ENCODE measurements at places on chromosomes 4 and X.

DNA sequence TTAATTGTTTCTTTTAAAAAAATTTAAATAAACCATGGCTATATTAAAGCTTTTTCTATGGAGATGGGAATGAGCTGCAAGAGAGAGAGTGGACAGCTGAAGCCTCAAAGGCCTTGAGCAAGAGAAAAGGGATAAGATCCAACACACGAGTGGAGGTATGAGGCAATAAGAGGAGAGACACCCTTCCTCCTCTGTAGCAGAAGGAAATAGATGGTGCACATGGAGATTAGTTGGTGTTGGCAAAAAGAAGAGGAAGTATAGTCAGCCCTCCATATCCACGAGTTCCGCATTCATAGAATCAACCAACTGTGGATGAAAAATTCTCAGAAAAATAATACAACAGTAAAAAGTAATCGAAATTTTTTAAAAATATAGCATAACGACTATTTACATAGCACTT, 3.2 kb downstream of the CXorf38 start:
- no peak for DNase-seq

DNA sequence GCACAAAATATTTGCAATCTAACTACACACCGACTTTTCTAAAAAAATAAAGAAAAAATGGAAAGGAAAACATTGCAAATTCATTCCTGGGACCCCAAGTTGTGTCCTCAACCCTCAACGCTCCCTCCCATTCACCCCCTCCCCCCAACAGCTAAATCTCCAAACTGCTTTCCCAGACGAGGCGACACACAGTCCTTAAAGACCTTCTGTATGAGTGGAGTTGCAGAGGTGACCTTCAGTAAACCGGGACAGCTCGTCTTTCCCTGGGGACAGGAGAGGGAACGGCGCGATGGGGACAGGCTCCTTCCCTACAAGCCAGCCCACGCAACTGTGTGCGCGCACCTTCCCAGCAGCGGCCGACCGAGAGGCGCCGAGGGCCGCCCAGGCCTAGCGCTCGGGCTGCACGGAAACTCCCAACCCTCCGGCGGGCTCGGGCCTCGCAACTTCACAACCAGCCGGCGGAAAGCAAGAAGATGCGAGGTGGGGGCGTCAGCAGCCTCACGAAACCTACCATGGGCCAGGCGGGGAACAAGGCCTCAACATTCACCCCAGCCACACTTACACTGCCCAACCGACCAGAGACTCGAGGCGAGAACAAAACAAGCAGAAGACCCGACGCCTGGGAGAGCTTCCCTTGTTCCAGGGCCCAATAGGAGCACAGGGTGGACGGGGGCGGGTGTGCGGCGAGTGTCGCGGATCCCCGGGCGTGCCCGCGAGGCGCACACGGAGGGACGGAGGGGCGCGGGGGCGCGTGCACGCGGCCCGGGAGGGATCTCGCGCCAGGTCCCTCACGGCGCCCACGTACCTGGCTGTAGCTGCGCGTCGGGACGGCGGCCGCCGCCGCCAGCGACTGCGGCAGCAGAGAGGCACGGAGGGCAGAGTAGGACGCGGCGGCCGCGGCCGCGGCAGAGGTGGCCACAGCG, 763 bp downstream of the GRSF1 start:
- peak; percentile 26 for DNase-seq

- DNase-seq, result no peak
These were observed 3.6 kb downstream of the ADGRA3 start for GRCh38 chr4:22512306-22512705.

- DNase-seq, result no peak
These were observed 96.8 kb upstream of the CXXC4 start for GRCh38 chr4:104591510-104591911.

GRCh38 chr4:188432328-188432727, 293.1 kb downstream of the TRIML1 start:
- DNase-seq, result no peak

DNA sequence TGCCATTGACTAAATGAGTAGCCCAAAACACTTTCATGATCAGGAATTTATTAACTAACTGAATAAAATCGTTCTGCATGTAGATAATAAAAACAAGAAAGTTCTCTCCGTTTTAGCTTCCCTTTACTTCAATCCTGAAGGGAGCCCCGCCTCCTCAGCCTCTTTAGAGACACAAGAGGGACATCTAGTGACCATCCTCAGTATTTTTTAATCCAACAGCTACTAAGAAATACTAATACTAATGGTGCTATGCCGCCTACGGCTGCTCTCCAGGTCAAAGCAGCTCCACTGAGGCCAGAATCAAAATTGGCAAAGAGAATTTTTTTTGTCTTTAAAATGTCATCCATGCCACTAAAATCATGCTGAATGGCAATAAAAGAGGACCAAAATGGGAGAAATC, 3.2 kb upstream of the PCDH19 start:
- no peak for DNase-seq

GRCh38 chr4:75845992-75846391, 56.3 kb downstream of the PPEF2 start:
- no peak for DNase-seq

- DNase-seq, result no peak
These were observed 5.7 kb upstream of the JADE1 start for GRCh38 chr4:128803783-128804182.

- DNase-seq, result no peak
These were observed 108.7 kb downstream of the CORIN start for GRCh38 chr4:47729131-47729680.

DNA sequence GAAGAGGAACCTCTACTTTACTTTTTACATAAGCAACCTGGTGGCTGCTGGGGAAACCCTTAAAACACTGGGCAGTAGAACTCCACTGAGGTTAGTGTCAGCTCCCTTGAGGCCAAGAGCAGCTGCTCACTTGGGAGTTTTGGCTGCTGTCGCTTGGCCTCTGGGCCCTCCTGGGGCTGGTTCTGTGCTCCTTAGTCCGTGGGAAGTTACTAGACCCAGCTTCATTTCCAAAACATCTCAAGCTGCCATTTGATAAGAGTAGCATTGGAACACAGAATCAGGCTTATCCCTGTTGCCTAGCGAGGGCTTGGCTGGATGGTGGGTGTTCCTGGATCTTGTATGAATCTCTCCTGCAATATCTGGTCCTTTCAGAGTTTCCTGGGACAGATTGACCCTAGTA, 26.1 kb downstream of the RNF4 start:
- DNase-seq, result no peak

DNA sequence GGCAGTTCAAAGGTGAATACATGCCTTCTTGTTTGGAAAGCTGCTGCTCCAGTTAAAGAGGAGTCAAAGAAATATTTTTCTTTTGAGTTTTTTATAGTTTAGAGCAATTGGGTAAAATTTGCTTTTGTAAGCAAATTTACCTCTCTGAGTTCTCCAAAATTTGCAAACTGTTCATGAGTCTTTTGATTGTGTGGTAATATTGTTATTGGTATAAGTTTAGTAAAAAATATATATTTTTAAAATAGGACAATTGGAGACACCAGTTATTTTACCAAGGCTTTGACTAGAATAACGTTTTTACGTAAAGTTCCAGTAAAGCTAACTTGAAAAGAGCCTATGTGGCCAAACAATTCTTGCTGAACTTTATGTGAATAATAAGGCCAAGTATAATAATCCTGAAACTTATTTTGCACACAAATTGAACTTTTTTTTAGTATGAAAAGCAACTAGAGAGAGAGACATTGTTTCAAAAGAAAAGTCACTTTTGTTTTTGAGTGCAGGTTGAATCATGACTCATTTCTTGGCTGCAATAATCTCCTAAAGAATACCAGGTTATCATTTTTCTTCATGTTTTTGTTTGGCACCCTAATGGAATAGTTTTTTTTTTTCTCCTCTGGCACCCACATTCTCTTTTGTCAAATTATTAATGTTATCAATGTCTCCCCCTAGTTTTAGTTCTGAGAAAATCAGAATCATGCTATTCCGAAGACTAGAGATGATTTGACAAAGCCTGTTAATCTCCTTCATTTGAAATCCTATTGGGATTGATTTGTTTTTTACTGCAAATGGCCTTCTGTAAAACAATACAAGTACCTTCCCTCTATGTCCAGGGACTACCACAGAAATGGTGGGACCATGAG, 57.1 kb downstream of the UGT2B10 start:
- DNase-seq, result no peak

GRCh38 chr4:19803406-19803805, 448.3 kb upstream of the SLIT2 start:
- no peak for DNase-seq

DNA sequence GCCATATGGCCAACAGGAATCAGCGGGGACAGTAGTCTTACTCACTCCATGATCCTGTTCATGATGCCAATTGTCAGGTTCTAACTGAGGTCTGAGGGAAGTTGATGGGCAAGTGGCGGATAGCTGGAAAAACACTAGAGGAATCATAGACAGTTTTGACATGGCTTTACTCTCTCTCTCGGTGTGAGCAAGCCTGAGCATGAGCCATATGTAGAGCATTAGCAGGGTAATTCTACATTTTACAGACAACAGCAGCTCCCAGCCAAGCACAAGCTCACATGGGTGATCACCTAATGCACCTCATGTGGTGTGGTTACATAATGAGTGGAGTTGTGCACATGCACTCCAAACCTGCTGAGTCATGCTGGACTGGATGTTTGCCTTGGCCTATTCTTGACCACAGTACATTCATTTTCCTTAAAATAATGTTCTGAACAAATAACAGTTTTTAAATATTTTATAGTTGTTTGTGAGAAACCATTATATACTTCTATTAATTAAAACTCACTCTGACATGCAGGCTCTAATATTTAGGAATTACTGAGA, 429.2 kb downstream of the GPAT3 start:
- DNase-seq, result no peak

DNA sequence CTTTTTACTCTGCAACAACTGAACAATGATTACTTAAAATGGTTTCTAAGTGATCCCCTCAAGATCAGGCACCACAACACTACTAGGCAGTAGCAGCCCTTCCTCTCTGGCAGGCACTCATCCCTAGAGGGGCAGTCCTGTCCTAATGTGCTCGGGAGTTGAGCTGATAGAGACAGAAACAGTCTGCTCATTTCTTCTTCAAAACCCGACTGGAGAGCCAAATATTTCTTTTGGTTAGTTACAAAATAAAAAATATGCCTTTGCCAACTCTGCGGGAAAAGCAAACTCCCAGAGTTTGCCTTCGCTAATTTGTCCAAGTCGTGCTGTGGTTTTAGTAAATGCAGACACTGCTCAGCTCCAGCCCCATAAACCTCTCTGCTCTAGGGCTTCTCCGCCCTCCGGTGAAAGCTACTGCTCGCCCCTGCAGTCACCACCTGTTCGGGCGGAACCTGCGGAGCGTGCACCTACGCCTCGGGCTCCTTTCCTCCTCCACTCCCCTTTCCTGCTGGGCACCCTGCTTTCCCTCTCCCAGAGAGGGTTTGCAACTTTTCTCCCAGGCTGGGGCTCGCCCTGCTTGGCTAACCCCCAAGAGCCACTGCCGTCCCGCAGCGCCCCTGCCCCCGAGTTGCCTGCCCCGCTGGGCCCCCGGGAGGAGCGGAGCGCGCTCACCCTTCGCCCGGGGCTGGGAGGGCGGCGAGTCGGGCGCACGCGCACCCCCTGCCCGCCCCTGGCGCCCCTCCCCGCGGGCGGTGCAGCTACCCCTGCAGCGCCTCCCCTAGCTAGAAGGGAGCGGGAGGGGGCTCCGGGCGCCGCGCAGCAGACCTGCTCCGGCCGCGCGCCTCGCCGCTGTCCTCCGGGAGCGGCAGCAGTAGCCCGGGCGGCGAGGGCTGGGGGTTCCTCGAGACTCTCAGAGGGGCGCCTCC, at the start of gene NPNT:
NPNT (plus strand) TSS at position 812 of the 923 bp plus-strand sequence. CDS start 182 bp downstream, outside the sequence.
- DNase-seq, result no peak

- no peak for DNase-seq
These were observed 614.4 kb upstream of the INTU start for GRCh38 chr4:127018381-127018780.

- DNase-seq, result no peak
These were observed 131.8 kb upstream of the ENPEP start for GRCh38 chr4:110344165-110344564.

- DNase-seq, result no peak
These were observed 18.9 kb upstream of the GPM6B start for GRCh38 chrX:13835825-13836224.

GRCh38 chrX:10979956-10980355, 131.2 kb upstream of the HCCS start:
- DNase-seq, result no peak

- no peak for DNase-seq
These were observed 15.8 kb downstream of the NLGN3 start for GRCh38 chrX:71160475-71160874.

GRCh38 chr4:2875556-2875955, 31.9 kb downstream of the ADD1 start:
- DNase-seq, result no peak

DNA sequence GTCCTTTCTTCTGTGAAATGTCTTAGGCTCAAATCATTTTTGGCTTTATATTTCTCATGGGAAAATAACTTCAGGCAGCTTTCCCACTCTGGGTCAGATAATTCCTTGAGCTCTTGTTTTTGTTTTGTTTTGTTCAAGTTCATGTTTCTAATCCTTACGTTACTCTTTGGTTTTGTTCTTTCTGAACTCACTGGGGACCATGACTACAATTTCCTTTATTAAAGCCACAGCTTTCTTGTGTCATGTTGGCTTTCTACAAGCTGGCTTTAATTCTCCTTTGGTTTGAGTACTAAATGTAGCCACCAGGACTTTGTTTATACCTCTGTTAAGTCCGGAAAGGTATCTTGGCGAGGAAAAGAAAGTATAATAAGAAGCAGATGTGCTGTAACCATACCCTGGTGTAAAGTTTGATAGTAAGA, 30.8 kb upstream of the ANXA3 start:
- DNase-seq, result no peak

DNA sequence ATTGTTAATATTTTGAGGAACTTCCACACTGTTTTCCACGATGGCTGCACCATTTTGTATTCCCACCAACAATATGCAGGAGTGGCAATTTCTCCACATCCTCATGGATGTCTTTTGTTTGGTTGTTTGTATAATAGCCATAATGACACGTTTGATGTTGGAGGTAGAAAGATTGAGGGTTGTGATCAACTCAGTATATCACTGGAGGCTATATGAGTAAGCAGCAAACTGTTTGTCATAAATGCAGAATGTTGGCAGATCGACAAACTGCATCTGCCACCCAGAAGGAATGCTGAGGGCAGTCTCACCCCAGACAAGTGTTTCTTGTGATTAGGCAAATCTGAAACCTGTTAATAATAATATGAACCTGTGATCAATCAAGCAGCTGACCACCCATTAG, 243.9 kb upstream of the WDFY3 start:
- no peak for DNase-seq

DNA sequence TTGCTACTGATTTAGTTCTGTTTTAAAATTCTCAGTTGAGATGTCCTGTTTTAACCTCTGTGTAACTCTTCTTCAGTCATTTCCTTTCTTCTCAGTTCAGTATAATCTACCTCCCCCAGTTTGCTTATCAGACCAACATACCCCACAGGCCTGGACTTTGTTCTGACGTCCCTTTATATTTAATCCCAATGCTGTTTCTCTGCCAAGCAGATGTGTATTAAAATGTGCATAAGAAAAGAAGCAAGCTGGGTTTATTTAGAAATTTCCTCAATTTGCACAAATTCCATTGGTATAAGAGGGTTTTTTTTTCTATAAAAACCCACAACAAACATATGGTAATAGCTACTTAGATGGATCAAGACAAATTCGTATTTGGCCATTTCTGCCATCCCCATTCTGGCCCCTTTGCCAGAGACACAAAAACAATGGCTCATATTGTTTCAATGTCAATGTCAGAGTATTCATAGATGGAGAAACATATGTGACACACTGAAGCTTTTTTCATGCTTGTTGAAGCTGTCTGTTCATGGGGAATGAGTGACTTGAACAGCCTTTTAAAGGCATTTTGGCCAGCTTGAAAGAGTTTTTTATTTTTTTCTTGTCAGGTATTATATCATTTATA, 24.5 kb downstream of the HCCS start:
- no peak for DNase-seq

Data from stimulated activated CD8-positive, alpha-beta memory T cell treated with anti-CD3 and anti-CD28 coated beads, Interleukin-4, amount 100 ng/mL, for 4 hours (primary cell).